Cardiac muscle cell (in vitro differentiated cells and primary cell): ENCODE measurements at places on chromosomes 16 and 17. TPM values are rescaled to one million over a fixed set of nuclear protein-coding genes. Genes with fewer than 3 reads are reported as not detected.

Gene MT1B
- polyA plus RNA-seq = not detected in 2 replicates

Gene IL21R
- 0.19 TPM in 1 of 2 replicates, not detected in the other for polyA plus RNA-seq

Gene PRM1
- not detected in 2 replicates for polyA plus RNA-seq

Gene SPATA32
- polyA plus RNA-seq = not detected in 2 replicates

Gene SEPTIN12
- polyA plus RNA-seq = 2.2 and 7.3 TPM in 2 replicates

Gene CLEC18B
- polyA plus RNA-seq = 1.2 TPM in 1 of 2 replicates, not detected in the other

Gene HBA2
- polyA plus RNA-seq = 0.52 TPM in 1 of 2 replicates, not detected in the other

Gene KRT33A
- polyA plus RNA-seq = not detected in 2 replicates

Gene CLDN9
- polyA plus RNA-seq = 8.4 and 8.5 TPM in 2 replicates

Gene ZNF469
- polyA plus RNA-seq = 0.09 and 0.32 TPM in 2 replicates

Gene KRTAP2-1
- not detected in 2 replicates for polyA plus RNA-seq

Gene HLF
- 0.29 TPM in 1 of 2 replicates, not detected in the other for polyA plus RNA-seq

Gene WIPI1
- 57.5 and 72.5 TPM in 2 replicates for polyA plus RNA-seq

Gene C1QTNF8
- polyA plus RNA-seq = 0.26 TPM in 1 of 2 replicates, not detected in the other
